ENCODE measurements at places on chromosomes 2 and 18.

DNA sequence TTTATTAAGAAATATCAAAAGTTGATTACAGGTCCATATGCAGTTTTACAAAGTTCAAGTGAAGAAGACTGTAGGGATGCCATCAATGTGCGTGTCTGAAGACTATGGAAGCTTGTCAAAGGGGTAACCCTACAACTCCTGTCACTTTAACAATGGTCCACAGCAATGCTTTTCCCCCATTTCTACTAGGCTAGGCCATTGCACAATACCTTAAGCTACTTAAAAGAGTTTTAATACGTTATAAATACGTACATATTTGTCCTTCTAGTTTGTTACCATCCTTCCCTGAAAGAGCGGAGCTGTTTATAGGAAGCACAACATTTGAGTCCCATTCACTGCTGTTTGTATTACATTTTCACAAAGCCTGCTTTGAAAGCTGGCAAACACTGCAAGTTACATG is 26.7 kb downstream of the CNRIP1 start:
- no peak for DNase-seq

DNA sequence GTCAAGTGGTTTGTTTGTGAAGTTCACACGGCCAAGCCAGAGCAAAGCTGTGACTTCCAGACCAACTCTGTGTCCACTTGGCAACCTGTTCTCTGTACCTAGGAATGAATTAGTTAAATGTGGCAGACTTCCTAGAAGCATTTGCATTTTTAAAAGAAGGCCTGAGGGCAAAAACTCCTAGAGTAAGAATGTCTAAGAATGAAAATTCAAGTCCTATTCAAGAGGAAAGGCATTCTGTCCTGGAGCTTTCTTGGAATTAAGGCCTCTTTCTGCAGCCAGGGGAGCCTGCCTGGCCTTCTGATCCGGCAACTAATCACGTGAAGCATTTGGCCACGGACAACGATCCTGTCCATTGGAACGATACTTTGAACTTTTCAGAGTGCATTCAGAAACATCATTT is 155.0 kb downstream of the SETBP1 start:
- no peak for DNase-seq

DNA sequence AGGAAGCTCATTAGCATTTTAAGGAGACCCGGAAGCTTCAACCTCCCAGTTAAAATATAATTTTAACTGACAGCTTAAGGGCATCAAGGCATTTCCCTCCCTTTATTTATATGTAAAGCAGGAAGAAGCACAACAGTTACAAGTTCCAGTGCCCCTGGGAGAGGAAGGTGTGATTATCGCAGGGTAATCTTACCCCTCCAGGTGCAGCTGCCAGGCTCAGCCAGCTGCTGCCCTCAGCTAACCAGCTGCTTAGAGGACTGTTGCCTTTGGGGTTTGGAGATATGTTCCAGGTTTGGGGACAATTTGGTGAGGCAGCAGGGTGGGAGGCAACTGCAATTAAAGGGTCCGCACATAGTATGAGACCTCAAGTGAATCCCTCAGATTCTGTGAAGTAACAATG is 55.3 kb upstream of the SETBP1 start:
- DNase-seq = no peak

DNA sequence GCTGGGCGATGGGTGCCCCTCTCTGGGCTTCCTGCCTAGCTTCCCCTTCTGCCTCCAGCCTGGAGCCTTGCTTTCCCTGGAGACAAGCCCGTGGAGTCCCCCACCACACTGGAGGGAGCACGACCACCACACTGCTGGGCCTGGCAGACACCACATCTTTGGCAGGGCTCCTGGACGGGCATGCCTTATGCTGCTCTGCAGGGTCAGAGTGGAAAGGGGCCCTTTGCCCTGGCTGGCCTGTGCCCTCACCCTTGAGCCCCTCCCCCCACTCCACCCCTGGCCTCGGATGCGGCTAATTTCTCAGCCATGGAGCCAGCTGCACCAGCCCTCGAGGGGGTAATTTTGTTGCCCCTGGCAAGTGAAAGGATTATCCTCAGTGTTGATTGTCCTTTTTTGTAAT is 194.5 kb downstream of the LOXHD1 start:
- no peak for DNase-seq

- no peak for DNase-seq
Measured at GRCh38 chr2:176395273-176395854, 126.1 kb downstream of the MTX2 start.

DNA sequence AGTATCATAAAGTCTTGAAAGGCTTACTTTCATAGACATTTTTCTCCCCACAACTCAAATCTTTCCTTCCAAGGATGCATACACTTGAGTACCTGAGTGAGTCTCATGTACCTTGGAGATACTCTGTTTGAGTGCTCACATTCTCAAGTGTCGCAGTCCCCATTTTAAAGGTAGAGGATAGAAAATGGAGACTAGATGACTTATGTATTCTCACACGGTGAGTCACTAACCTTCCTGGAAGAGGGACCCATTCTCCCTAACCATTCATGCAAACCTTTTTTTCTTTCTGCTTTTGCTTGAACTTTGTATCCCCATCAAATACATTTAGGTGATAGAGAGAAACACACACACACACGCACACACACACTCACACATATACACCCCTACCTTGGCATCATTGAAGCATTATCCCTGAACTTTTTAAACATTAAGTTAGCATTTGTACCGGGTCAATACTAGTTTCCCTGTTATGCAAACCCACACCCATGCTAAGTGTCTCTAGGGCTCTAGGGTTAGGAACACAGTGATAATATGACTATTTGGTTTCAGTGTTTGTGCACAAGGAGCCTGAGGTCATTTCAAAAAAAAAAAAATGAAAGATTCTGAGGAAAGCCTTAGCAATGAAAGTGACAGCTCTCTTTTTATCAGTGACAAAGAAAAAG is 236.2 kb downstream of the IKZF2 start:
- no peak for DNase-seq

- no peak for DNase-seq
Measured at GRCh38 chr18:12819841-12820240, 64.2 kb downstream of the PTPN2 start.

- no peak for DNase-seq
Measured at GRCh38 chr2:233700028-233700635, 7.4 kb downstream of the UGT1A6 start.
